ENCODE measurements at places on chromosomes 3 and 15.

DNA sequence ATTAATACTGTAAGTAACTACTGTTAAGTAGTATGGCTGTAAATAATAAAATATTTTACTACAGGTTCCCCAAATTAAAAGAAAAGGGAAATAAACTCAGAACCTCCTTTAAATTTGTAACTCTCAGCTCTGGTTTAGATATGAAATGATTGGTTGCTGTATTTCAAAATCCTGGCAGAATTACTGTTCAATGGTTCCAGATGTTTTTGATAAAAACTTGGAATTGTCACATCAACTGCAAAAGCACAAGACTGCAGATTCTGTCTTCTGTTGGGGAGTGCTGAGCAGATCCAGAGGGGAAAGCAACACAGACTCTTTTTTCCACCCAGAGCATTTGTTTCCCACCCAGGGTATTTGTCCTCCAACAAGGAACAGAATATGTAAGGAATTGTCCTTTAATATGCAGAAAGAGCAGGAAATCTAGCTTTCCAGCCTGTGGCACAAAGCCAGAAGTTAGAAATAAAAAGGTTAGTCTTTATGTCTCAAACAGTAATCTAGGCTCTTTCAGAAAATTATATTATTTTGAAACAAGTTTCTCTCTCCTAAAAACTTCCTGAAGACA is 178.1 kb downstream of the KLHL25 start:
- no peak for DNase-seq

DNA sequence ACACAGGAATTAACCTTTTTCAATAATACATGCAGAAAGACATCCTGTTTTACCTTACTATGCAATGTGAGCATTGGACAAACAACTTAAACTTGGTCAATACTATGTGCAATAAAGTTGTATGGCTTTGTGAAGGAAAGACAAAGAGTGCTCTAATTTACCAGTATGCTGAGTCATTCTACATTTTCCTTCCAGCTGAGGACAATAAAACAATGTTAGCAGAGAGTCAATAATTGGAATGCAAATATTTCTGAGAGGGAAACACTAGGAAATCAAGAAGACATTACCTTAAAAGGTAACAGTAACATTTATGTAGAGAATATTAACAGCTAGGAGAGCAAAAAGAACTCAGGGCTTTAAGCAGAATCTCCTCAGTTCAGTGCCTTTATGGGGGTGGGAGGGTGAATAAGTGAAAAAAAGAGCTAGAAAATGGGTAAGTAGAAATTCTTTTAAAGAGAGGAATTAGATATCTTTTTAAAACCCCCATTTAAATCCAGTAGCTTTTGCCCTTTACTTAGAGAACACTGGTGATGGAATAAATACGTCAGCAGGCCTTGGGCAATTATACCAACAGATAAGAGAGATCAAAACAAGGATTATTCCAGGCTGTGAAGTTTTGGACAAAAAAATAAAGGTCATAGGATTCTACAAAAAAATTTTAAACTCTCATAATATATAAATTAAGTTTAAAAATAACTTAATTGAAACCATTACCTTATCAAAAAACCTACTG is 11.6 kb upstream of the HGD start:
- no peak for DNase-seq

DNA sequence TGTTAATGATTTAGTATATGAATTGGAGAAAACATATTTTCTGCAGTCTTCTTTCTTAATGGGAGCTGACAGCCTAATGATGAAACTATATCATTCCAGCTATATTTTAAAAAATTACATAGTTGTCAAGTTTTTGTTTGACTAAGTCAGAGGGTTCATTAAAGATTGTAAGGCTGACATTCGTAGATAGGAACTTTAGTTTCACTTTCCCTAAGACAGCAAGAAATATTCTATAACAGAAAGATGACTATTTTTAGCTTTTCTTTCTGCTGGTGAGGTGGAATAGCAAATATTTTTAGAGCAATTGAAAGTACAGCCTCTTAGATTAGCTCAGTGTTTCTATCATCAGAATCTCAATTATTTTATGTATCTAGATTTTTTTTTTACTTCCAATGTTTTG is 60.2 kb downstream of the PIAS1 start:
- no peak for DNase-seq

DNA sequence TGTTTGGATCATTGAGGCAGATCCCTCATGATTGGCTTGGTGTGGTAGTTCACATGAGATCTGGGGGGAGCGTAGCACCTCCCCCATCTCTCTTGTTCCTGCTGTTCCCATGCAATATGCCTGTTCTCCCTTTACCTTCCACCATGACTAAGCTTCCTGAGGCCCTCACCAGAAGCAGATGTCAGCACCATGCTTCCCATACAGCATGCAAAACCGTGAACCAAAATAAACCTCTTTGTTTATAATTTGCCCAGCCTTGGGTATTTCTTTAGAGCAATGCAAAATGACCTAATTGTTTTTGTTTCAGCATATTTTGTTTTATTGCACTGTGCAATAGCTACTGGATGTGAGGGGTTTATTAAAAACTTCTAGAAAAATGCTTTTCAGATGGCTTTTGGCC is 56.6 kb upstream of the CHST2 start:
- no peak for DNase-seq

DNA sequence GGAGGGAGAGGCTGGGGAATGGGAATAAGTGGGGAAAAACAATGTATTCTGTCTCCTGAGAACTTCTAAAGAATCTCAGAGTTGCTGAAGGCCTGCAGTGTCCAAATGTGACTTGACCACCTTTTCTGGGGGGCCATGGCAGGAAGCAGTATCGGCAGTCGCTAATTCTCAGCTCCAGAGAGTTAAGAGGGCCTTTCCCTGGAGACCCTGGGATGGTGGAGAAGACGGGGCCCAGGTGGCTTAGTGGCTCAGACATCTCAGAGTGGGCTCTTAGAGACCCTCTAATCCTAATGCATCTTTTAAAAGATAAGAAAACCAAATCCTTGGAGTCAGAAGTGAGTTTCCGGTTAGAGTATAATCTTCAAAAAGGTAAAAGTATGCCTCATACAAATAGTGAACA is 15.1 kb downstream of the RTP4 start:
- no peak for DNase-seq

GRCh38 chr3:113263778-113264177 is 52.4 kb downstream of the BOC start:
- DNase-seq, result no peak

DNA sequence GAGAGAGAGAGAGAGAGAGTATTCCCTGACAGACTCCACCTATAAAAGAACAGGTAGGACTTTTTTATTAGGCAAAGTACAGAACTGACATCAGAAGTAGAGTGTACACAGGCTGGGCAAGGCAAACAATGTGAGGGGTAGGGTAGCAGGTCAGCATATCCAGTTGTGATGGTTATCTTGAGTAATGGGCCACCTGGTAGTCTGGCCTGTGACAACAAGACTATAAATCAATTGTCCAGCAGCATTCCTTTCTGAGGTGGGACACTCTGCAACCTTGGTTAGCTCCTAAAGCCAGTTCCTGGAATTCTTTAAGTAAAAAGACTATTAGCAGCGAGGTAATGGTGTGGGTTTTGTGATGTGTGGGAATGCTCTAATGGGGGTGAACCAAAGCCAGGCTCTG is 14.9 kb upstream of the TMCC1 start:
- no peak for DNase-seq

DNA sequence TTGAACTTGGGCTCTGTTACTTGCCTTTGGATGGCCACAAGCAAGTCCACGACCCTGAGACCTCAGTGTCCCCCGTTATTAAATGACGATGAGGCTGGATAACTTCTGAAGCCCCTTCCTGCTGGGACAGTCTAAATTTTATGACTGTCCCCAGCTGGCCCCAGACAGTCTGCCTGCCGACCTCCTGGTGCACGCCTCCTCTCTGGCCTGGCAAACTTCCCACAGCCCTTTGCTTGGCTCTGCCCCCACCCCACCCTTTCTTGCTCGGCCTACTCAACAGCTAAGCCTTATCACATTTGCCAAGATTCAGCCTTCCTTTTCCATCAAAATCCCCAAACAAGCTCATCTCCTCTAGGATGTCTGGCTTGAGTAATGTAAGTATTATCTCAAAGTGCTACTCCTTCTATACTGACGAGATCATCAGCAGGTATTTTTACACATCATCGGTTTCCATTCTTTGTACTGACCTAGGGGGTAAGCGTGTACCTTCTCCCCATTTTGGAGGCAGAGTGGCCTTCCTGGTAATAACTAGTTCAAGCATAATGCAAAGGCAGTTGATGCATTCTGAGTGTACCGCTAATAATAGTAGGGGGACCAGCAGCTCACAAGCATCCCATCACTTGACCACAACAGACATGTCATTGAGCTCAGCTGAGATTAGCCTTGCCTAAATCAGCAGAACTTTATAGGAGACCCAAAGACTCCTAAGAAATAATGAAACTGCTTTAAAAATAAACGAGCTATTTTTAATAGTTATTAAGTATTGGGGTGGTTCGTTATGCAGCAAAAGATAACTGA is 120.8 kb upstream of the HACD2 start:
- no peak for DNase-seq

DNA sequence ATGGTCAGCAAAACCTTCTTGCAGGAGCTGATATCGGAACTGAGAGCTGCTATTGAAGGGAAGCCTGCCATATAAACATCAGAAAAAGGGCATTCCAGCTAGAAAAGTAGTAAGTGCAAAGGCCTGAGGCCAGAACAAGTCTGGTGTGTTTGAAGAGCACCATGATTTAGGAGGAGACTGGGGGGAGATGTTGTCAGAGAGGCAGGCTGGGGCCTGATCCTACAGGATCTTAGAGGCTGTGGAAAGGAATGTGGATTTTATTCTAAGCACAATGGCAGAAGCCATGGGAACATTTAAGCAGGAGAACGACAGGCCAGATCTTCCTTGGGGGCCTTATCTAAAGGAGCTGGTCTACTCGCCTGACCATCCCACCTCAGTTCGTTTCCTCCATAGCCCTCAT is 5.1 kb upstream of the MUC13 start:
- DNase-seq, result no peak

GRCh38 chr3:27740854-27741253 is 18.7 kb upstream of the EOMES start:
- DNase-seq, result no peak

- no peak for DNase-seq
These were observed 6.4 kb downstream of the WDR5B start for GRCh38 chr3:122409446-122409845.

DNA sequence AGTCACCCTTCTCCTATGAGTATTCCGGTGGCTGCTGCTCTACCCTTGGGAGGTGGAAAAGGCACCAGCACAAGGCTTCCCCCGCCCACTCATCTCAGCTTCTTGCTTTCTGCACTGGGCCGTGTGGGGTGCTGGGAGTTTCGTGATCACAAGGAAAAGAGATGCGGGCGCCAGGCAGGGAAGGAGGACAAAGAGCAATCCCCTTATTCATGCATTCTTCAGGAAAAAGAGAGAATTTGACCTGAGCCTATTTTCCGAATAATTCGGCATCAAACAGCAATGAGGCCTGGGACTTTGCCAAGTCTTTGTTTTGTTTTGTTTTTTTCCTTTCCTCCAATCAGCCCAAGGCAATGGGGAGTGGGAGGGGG is 102.2 kb upstream of the LPP start:
- DNase-seq, result no peak

DNA sequence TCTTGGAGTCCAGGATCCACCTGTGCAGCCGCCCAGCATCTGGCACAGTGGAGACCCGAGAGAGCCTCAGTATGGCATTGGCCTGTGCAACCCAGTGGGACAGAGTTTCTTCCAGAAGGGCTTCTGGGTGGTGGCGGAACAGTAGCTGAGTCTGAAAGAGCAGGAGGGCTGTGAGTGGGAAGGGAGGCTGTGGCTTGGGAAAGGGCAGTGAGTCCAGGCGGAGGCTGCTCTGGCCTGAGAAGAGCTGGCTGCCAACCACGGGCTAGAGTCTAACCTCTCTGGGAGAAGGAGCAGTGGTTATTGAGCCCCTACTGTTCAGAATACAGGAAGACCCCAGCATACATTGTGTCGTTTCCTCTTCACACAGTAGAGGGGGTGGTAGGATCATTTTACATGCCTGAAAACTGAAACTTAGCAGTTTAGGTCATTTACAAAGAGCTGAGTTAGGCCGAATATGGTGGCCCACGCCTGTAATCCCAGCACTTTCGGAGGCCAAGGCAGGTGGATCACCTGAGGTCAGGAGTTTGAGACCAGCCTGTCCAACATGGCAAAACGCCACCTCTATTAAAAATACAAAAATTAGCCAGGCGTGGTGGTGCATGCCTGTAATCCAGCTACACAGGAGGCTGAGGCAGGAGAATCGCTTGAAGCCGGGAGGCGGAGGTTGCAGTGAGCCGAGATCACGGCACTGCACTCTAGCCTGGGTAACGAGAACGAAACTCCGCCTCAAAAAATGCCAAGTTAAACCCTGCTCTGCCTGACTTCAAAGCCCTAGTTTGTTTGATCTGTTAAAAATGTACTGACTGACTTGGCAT is 3.2 kb downstream of the AEN start:
- no peak for DNase-seq

- no peak for DNase-seq
These were observed 40.7 kb downstream of the C2CD4B start for GRCh38 chr15:62124176-62124972.

GRCh38 chr3:71035314-71035713 is 548.2 kb downstream of the FOXP1 start:
- DNase-seq, result no peak

- no peak for DNase-seq
These were observed 10.0 kb downstream of the TIMMDC1 start for GRCh38 chr3:119508172-119508845.

DNA sequence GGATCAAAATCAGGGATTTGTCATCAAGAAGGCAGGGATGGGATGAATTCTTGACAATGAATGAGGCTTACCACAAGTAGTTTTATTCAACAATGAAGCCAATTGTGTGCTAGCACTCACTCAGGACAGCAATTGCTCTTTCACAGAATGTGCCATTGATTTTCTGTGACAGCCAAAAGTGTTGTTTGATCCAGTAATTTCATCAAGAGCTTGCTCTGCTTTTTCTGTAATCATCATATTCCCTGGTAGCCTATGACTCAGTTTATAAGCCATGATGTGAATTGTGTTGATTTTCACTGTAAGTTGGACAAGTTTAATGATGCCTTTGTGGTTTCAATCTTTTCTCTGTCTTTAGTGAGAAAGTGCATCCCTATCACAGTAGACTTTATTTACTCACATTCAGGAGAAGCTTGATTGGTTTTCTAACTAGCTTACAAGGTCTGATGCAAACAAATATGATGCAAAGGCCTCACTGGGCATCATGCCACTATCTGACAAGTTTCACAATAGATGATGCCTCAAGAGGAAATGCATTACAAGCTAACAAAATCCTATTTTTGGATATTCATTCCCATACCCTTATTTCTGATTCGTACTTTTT is 13.6 kb upstream of the CSRNP1 start:
- DNase-seq, result no peak

GRCh38 chr3:34947834-34948233 is 691.5 kb upstream of the ARPP21 start:
- DNase-seq, result no peak
